Activated CD4-positive, alpha-beta T cell treated with anti-CD3 and anti-CD28 coated beads, Interleukin-2, amount 10 ng/mL, durations not matched to agents 7 days and 5 days (primary cell): ENCODE measurements at places on chromosomes 5 and 9.

DNA sequence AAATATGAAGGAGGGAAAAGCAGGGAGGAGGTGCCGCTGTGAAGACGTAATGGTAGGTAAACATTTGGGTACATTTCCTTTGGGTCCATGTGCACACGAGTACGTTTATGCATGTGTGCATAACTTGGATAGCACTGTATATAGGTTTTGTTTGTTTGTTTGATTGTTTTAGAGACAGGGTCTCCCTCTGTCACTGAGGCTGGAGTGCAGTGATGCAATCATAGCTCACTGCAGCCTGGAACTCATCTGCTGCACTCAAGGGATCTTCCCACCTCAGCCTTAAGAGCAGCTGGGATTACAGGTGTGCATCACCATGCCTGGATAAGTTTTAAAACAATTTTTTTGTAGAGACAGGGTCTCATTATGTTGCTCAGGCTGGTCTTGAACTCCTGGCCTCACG is 94.0 kb downstream of the THBS4 start:
- DNase-seq = no peak

DNA sequence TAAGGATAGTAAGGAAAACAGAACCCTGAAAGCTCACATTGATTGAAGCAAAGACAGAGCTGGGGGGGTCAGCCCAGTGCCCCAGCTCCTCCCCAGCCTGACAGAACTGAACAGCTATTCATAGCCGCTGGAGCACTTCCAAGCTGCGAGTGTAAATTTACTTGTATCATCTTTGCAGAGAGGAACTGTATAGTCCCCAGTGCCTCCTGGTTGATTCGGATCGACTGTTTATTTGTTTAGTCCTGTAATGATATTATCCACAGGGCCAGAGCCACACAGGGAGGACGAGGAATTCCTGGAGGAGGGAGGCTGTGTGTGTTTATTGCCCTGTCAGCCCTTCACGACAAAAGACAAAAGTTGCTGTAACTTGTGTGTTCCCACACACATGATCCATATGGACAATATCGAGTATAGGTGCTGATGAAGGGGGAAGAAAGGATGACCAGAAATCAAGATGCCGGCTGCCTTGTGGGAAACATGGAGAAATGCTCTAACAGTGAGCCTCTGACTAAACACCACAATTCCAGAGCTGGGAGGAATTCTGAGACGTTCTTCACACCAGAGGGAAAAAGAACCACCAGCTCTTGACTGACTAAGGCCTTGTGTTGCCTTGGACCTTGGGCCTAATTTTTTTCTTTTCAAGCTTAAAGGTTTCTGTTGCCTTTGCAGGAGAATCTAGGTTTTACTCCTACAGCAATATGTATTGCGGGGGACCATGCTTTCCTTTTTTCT is 31.1 kb downstream of the FOXD1 start:
- no peak for DNase-seq

- no peak for DNase-seq
Measured at GRCh38 chr9:21803649-21804048, 1.2 kb downstream of the MTAP start.

GRCh38 chr5:17014686-17015085 is 78.6 kb upstream of the MYO10 start:
- no peak for DNase-seq

DNA sequence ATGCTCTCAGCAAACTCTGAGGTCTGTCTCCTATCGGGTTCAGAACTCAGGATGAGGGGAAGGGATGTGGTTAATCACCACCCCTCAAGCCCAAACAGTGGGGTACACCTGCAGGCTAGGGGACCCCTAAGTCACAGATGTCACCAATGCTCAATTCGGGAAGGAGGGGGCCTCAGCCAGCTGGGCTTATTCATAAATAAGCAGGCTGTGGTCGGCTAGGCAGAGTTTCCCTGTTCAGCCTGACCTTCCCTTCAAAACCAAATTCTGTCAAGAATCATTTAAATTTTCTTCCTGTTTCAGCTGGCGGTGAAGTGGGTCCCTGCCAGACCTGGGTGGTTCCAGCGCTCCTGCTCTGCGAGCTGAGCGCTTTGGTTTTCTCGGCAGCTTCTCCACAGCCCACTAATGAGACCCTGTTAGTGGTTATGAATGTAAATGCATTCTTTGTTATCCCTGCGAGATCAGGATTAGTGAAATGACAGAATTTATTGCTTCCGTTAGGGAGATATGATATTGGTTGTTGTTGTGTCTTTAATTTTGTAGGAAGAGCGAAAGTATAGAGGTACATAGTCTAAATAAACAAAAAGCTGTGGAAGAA is 68.3 kb downstream of the AK8 start:
- DNase-seq = no peak
